SJSA1 (cell line): ENCODE measurements at places on chromosomes 1 and 21.

GRCh38 chr1:106680776-106681344 lies 375.6 kb upstream of the PRMT6 start:
- DNase-seq: no peak

DNA sequence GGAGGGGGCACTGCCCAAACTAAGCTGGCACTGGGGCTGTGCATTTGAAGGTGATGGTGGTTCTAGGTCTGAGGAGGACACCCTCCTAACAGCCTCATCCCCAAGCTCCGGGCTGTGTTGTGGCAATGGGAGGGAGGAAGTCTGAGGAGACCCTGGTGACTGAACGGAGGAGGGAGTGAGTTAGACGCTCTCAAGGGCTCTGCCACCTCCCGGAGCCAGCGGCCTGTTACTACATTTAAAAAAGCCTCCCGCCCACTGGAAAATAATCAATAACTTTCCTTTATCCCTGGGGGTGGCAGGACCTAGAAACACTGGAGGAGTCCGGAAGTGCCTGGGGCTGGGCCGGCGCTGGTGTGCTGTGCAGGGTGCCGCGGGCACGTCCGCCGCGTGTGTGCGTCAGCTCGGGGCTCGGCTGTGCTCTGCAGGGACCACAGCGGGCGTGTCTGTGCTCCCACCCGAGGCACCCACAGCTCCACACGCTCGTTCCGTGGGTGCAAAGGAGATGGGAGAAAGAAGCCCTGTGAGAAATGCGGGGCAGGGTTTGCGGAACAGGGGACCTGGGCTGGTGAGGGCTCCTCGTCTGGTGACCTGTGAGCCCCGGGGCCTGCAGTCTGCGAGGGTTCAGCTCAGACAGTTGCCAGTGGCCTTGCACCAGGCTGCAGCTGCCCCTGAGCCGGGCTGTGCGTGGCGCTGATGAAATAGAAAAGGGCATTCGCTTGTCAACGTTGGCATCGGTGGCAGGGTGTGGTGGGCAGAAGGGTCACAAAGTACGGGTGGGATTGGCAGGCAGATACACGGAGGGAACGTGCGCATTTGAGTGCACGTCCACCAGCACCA lies 5.3 kb downstream of the SAMD11 start:
- DNase-seq: no peak

GRCh38 chr1:84353695-84354094 lies 44.6 kb upstream of the DNASE2B start:
- DNase-seq: no peak

DNA sequence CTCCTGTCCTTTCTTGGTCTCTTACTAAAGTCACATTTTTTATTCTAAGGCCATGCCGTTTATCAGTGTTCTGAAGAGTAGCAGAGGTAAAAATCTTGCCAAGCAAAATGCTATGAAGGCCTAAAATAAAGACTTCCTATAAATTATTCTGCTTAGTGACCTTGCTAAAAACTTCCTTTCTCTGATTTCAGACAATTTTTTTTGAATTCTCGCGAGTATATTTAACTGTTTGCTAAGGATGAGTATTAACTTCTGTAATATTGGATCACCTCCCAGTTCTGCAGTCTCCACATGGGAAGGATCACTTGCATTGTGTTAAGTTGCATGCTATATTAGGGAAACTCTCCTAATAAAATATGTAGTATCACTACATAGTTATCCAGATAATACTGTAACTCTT lies 123.4 kb upstream of the SNX7 start:
- DNase-seq: no peak

DNA sequence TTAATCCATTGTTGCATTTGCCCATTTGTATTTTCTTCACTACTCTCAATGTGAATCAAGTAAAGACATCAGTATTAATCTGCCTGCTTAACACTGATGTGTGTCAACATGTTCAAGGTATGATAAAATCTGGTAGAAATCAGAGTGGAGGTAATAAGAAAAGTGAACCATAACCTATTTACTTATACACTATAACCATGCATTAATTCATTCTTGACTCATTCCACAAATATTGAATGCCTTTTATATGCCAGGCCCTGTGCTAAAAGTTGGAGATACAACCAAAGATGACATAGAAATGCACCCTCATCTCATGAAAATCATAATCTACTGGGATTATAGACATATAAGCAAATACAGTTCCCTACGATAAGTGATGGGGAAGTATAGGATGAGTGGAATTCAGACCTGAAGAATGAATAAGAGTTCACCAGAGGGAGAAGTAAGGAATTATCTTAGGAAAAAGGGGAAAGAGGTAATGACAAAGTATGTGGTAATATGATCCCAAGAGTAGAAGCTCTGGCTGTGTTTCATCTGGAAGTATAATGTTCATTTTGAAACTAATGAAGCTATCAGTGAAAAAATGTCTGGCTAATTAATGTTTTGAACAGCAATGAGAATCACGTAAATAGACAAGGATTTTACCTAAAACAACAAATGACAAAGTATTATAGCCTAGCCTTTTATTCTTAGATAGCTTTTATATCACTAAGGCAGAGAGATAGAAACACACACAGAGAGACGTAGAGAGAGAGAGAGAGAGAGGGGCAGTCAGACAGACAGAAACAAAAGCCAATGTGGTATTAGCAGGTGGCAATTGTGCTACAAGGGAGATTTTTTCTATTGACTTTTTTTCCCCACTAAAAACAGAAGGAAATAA lies 7.0 kb upstream of the RWDD3 start:
- DNase-seq: no peak

- no peak for DNase-seq
Measured at GRCh38 chr21:34704119-34704518, 35.3 kb downstream of the CLIC6 start.

- DNase-seq: no peak
Measured at GRCh38 chr21:24223624-24224023, 1383.7 kb downstream of the MRPL39 start.

DNA sequence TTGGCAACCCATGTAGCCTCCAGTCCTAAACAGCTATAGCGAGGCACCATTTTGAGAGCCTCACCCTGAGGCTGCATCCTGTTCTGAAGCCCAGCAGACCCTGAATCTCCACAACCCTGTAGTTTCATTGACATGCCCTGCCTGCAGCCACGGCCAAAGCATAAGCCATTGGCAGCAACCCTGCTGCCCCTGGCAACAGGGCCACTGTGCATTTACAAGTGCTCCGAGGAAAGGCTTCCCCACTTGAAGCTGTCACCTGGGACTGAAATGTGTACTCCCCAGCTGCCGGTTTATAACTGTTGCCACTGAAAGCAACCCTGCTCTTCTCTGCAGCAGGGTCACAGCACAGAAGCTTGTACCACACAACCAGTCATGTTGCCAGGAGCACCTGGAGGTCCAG lies 124.2 kb upstream of the OLFM3 start:
- no peak for DNase-seq

GRCh38 chr1:15353839-15354579 lies 55.7 kb upstream of the EFHD2 start:
- no peak for DNase-seq

GRCh38 chr1:24410750-24411149 lies 2.8 kb downstream of the STPG1 start:
- DNase-seq: no peak

GRCh38 chr1:235820061-235820460 lies 46.6 kb downstream of the LYST start:
- no peak for DNase-seq

GRCh38 chr1:198811449-198811848 lies 172.6 kb downstream of the PTPRC start:
- no peak for DNase-seq

DNA sequence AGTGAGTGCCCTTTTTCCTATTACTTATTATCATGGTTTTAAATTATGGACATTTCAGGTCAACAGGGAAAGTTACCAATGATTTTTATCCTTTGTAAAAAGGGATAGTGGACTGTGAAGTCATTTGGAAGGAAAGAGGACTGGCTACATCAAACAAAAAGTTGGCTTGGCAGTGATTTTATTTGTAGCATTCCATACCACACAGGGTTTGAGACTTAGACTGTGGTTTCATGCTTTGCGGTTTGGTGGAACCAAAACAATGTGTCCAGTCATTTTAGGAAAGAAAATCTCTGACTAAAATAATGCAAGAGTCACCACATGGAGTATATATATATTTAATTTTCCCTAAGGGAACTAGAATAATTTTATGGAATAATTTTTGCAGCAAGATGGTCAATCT lies 239.5 kb downstream of the HMCN1 start:
- DNase-seq: peak; percentile 86

DNA sequence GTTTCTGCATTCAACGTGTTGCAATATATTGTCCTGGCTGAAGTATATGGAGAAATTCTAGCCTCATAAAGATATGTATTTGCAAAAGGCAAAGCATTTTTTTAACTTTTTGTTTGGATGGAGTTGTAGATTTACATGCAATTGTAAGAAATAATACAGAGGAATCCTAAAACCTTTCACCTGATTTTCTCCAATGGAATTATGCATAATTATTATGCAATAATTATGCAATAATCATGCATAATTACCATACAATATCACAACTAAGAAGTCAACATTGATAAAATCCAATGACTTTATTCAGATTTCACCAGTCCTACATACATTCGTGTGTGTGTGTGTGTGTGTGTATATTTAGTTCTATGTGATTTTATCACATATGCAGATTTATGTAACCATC lies 7.5 kb upstream of the MAP3K21 start:
- DNase-seq: no peak

DNA sequence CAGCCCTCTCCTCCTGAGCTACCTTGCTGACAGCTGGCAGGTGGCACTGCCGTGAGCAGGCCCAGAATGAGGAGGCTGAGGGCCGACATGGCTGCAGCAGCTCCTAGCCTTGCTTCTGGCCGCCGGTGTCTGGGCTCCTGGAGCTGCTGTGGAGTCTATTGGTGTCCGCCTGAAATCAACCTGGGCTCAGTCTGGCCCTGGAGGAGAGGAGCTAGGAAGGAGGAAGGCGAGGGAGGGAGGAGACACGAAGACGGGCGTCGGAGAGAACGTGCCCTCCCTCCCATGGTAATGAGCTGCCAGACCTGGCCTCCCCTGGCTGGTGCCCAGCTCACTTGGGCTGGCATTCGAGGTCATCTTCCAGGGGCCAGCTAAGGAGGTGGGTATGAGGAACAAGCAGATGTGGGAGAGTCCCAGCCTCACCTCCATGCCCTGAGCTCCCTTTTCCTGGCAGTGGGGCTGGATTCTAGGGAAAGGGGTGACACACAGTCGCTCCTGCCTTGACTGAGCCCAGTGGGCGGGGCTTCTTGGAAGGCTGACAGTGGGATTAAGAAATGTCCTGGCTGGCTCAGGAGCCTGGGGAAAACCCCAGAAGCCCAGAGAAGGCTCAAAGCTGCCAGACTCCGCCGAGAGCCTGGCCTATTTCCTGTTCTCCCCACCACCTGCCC lies at the start of gene PDZK1IP1:
TSS of gene PDZK1IP1 (minus strand) at position 193 of the 665 bp plus-strand sequence. CDS start at position 89, 104 bp downstream.
- DNase-seq: peak; percentile 56

GRCh38 chr21:17506951-17507350 lies 5.9 kb upstream of the CXADR start:
- DNase-seq: no peak

DNA sequence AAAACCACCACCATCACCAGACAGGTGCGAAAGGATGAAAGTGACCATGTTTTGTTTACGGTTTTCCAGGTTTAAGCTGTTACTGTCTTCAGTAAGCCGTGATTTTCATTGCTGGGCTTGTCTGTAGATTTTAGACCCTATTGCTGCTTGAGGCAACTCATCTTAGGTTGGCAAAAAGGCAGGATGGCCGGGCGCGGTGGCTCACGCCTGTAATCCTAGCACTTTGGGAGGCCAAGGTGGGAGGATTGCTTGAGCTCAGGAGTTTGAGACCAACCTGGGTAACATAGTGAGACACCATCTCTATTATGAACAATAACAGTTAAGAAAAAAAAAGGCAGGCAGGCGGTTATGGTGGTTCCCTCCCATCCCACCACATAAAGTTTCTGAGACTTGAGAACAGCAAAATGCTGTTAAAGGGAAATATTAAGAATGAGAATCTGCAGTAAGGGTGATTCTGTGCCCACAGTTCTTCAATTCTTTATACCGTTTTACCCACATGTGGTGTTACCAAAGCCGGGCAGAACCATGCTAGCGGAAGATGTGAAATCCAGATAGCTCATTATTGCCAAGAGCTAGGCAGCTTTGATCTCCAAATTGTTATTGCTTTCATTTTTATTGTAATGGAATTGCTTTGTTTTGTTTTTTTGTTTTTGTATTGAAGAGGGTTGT lies 34.5 kb upstream of the TDRD10 start:
- DNase-seq: no peak

- DNase-seq: no peak
Measured at GRCh38 chr1:191851799-191852595, 306.3 kb upstream of the RGS18 start.

DNA sequence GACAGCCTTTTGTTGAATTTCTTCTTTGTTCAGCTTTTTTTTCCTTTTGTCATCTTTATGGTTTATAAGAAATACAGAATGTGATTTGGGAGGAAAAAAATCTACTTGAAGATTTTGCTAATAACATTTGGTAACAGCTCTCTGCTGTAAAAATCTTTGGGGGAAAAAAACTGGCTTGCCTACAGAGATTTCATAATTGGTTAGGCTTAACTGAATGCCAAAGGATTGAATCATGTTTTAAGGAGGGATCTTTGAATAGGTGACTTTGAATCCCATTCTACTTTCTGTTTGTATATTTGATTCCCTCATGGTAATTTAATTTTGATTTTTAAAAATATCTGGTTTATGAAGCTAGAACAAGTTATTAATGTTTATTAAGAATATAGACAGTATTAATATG lies 3.2 kb downstream of the BTF3L4 start:
- no peak for DNase-seq

- no peak for DNase-seq
Measured at GRCh38 chr1:193192586-193192985, 6.2 kb upstream of the B3GALT2 start.

DNA sequence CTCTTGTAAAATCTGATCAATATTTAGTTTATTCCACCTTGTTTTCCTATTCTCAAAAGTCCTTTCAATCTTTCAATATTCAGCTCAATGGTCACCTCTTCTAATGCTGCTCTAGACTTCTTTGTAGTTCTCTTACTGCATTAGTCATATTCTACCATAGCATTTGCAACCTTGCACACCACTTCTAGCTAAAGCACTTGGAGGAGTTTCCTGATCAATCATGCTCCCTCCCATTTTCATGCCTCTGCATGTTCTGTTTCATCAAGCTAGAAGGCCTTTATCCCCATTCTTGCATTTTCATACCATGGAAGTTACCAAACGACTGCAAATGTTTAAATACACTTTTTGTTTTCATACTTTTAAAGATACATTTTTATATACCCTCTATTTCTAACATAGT lies 72.1 kb downstream of the SLC5A9 start:
- no peak for DNase-seq

DNA sequence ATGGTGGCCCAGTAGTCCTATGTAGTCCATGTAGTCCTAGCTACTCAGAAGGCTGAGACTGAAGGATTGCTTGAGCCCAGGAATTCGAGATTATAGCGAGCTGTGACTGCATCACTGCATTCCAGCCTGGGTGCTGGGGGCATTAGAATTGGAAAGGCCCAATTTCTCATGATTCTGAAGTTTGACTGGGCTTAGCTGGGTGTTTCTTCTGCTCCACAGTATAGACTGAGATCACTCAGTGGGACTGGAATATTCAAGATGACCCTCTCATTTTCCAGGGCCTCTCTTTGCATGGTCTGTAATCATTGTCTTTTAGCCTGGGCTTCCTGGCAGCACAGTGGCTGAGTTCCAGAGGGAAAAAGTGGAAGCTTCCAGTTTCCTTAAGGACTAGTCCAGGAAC lies 26.2 kb downstream of the MROH7 start:
- no peak for DNase-seq

- no peak for DNase-seq
Measured at GRCh38 chr1:173444757-173445156, 32.4 kb upstream of the PRDX6 start.

- DNase-seq: no peak
Measured at GRCh38 chr1:157304271-157304670, 166.1 kb upstream of the ETV3 start.
